T-helper 1 cell (primary cell): ENCODE measurements at places on chromosomes 5 and 9.

DNA sequence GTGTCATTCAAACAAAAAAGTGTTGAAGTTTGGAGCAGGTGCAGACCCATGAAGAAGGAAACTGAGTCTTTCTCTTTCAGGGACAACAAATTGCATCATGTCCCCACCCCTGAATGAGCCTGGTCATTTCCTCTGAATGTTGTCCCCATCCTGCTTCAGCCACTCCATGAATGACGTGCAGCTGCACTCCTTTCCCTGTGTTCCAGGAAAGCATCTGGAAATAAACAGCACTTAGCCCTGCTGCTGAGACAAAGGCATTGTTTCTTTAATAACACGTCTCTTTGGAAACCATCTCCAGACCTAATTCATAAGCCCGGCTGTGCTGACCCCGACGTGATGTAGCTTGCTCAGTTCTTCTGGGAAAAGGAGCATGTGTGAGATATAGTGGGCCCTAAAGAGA is 682.3 kb downstream of the BRINP1 start:
- no peak for DNase-seq

GRCh38 chr5:9523090-9523823 is 22.6 kb downstream of the SEMA5A start:
- DNase-seq, result no peak

DNA sequence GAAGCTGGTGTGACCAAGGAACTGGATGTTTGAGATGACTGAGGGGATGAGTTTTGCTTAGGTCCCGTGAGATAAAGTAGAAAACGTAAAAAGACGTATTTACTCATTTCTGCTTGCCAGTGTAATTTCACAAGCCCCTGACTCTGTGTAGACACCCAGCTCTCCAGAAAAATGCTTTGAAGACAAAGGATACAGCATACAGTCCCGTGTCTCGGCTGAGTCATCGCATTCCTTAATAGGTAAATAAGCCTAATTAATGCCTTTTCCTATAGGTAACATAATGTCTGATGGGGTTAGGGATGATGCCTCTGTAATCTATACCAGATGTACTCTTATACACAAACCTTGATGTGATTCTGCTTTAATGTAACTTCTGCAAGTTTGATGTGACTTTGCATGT is 20.2 kb downstream of the S100Z start:
- DNase-seq, result no peak

DNA sequence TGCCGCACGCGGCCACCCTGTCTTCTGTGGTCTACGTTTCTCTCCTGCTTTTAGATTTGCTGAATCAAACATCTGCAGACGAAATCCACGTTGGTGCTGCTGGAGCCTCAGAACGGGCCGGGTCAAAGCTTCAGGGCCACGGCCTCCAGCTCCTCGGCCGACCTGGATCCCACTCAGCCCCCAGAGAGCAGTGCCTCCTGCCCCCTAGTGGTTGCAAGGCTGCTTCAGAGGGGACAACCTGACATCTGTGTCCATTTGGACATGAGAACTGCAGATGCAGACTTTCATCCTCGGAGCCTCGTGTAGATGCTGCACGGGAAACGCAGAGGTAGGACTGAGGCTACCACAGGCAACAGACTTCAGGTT is 23.0 kb upstream of the SLC6A3 start:
- DNase-seq, result no peak

- peak; percentile 19 for DNase-seq
Observed at GRCh38 chr5:142324136-142324870, 518 bp downstream of the SPRY4 start.

- no peak for DNase-seq
Observed at GRCh38 chr9:107274096-107274495, 9.0 kb upstream of the RAD23B start.

GRCh38 chr5:9105851-9106250 is 440.0 kb downstream of the SEMA5A start:
- no peak for DNase-seq

GRCh38 chr5:76942581-76942980 is 10.3 kb upstream of the CRHBP start:
- no peak for DNase-seq

DNA sequence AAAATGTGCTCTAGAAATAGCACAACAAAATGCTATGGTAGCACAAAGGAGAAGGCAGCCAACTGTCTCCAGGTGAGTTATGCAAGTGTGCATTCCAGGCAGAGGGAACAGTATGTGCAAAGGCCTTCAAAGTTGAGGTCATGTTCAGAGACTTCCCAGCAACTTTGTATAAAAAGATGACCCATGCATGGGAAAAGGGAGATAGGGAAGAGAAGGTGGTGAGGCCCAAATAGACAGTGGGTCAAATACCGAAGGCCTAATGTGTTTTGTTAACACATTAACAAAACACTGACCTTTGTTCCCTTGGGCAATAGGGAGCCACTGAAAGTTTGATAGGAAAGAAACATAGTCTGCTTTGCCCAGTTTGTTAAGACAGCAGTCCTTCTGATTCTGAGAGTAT is 445.3 kb downstream of the EBF1 start:
- no peak for DNase-seq

DNA sequence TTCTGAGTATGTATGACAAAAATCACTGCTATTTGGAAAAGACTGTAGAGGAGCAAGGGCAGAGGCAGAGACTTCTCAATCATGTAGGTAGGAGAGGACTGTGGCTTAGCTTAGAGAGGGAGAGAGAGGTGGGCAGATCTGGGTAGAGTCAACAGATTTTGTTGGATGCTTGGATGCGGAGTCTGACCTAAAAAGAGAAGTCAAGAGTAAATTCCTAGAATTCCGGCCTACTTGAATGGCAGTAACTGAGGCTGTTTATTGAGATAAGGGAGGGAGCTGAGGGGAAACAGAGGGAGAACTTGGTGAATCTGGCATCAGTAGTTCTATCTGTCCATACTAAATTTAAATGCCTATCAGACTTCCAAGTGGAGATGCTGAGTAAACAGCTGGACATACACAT is 2.4 kb downstream of the TICAM2 start:
- no peak for DNase-seq

- DNase-seq, result no peak
Observed at GRCh38 chr5:128665747-128666355, 127.8 kb upstream of the FBN2 start.

- DNase-seq, result no peak
Observed at GRCh38 chr5:158573829-158574228, 525.9 kb downstream of the EBF1 start.

DNA sequence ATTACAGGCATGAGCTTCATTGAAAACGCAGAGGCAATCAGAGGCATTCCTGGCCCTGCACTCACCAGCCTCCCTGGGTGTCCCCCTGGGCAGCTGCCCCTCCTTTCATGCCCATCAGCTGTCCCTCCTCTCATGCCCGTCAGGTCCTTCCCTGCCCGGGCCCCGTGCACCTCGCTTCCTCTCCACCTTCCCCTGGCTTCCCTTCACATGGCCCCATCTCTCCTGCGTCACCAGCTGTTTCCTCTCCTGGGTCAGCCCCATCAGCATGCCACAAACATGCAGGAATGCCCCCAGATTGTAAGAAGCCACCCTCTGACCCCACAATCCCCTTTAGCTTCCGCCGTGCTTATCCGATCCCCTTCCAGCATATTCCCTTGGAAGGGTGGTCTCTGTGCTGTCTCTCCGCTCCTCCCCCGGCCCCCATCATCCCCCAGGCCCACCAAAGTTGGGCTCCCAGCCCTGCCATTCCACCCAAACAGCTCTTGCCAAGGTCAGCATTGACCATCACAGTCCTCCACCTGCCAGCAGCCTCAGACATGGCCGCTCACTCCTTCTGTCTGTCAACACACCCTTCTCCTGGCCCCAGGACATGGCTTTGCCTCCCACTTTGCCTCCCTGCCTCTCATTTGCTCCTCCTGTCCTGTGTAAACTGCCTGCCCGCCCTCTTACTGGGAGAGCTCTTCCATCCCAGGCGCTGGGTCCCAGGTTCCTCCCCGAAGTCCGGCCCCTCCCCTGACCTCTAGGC is 98.6 kb upstream of the IER5L start:
- no peak for DNase-seq

- DNase-seq, result no peak
Observed at GRCh38 chr5:60668686-60669304, 31.2 kb downstream of the DEPDC1B start.

DNA sequence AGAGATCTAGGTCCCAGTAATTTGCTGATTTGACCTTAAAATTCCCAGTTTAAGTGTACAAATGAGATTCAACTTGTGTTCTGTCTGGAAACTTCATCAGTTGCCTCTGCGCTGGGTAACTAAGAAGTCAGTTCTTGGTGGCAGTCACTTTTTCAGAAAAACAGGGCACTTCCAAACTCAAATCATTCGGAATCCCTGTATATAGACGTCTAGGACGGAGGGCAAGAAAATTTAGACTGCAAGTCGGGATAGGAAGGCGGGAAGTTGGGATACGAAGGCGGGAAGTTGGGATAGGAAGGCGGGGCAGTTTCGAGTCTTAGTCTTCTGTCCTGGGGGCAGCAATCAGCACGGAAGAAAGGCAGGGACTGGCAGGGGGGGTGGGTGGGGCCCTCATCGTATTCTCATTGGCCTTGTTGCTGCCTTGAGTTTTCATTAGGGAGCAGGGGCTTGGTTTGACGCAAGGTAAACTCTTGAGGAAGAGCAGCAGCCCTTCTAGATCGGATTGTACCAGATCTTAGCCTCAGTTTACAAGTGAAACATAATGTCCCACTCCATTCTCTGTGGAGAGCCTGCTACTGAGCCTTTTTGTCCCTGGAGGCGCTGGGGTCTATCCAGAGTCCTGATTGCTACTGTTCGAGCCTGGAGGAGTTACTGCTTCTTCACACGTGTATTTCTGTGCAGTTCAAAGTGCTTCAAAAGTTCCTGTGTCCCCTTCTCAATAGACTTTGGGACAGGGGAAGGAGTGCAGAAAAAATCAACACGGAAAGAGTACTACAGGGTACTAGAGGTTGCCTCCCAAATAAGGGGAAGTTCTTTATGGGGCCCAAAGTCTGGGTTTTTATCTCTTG is 2.7 kb upstream of the PURA start:
- DNase-seq, result no peak

DNA sequence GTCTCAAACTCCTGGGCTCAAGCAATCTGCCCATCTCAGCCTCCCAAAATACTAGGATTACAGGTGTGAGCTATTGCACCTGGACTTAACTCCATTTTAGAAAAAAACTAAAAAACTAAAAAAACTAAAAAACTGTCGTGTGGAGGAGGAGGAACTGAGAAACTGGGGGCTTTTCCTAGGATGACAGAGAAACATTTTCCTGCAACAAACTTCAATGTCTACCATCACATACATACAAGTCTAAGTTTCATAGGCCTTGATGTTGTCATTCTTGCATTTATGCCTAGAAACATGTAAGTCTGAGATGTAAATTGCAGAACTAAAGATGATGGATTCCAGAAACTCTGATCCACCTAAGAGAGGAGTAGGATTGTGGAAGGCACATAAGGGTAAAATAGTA is 556.8 kb downstream of the RAB3C start:
- no peak for DNase-seq

- no peak for DNase-seq
Observed at GRCh38 chr9:92488681-92489550, 6.6 kb upstream of the ASPN start.

GRCh38 chr9:133955821-133956411 is 36.2 kb downstream of the VAV2 start:
- DNase-seq, result no peak

- no peak for DNase-seq
Observed at GRCh38 chr9:136379401-136379800, 5.9 kb upstream of the CARD9 start.

- no peak for DNase-seq
Observed at GRCh38 chr9:136061405-136061804, 33.7 kb downstream of the NACC2 start.

DNA sequence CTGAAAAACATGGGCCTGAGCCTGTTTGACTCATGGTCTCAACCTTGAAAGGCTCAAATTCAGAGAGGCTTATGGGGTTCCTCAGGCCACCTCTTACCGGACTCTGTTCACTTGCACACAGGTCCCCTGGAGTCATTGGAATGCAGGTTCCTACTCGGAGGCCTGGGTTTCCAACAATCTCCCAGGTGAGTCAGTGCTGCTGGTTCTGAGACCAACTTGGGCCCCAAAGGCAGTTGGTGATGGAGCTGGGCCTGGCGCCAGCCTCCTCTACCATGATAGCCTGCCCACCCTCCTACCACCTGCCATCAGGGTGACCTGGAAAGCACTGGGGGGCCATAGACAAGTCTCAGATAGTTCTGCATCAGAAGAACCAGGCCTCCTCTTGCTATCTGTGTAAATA is 188.4 kb downstream of the RGS3 start:
- no peak for DNase-seq

GRCh38 chr9:99389087-99390033 is 167.3 kb downstream of the SEC61B start:
- no peak for DNase-seq

DNA sequence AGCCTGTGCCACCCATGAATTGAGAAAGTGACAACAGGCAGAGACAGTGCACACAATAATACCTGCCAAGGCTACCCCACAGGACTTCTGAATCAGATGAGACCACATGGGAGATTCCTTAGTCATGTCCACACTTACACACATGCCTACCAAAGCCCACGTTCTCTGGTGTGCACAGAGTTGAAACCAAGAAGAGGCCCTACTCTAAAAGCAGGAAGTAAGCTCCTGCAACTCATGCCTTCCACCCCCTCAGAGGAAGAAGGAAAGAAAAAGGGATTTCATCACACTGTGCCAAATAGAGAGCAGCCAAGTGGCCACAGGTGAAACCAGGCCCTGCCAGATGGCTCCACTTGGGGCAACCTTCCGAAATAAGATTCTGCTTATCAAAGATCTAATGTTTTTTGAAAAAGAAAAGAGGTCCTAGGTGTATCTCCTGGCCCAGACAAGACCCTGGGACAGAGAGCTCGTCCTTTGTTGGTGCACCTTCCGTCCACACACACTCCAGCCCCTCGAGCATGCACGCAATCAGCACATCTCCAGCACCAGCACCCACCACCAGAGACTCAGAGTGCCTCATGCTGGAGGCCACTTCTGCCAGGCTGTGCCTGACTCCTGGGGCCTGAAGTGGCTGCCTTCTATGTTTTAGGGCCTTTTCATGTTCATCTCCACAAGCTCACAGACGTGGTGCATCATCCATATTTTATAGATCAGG is 114.6 kb upstream of the SPOCK1 start:
- DNase-seq, result no peak

DNA sequence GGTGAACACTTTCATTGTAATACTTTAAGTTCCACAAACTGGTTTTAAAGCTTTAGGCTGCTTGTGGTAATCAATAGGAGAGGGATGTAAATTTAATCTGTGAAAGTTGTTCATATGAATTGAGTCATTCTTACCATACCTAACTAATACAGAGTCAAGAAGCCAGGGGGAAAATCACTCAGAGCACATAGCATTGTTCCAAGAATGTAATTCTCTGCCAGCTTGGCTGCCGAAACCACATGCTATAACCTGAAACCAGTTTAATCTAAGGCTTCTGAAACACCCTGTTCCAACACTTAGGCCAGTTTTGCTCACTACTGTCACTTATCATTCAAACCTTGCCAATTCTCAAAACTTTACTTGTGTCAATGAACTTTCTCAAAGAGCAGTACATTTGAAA is 528.8 kb upstream of the GRAMD2B start:
- no peak for DNase-seq

GRCh38 chr5:115389034-115389798 is 92.8 kb upstream of the CCDC112 start:
- no peak for DNase-seq
